DMS 273 treated with DMSO at 0.1 percent for 48 hours (cell line): ENCODE measurements at places on chromosomes 12 and 14.
A peak's percentile ranks its signal among the peaks of the same experiment; 100 is the strongest.

DNA sequence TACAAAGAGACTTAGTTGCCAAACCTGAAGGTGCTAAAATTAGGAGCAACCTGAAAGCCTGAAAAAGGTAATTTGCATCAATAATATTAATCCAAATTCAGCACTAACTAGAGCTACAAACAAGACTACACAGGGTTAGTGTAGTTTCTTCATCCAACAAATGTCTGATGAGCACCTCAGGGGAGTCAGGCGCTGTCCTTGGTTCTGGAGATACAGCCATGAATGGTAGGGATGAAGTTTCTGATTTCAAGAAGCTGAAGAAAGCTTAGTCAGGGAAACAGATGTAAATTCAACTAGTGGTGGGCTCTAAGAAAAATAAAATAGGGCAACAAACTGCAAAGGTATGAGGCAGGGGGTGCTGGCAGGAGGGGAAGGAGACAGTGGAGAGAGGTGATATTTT, 266.3 kb downstream of the GLT1D1 start:
- no peak for DNase-seq

- DNase-seq, result no peak
Measured at GRCh38 chr14:77043984-77044485, 15.5 kb upstream of the IRF2BPL start.

- DNase-seq, result no peak
Measured at GRCh38 chr14:94028450-94028826, 2.3 kb downstream of the OTUB2 start.

DNA sequence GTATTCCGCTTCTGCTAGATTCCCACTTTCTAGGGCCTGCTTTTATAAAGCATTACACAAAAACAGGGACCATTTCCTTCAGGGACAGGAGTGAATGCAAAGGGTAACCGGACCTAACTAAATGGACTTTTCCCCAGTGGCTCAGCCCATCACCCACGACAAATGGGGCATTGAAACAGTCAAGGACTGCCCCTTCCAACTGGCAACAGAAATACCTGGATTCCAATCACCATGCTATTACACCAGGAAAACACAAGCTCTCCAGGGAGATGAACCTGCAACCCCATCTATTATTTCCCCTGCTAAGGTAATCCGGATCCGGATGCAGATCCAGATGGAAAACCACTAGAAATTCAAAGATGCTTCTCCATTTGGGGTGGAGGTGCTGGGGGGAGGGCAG, 1.0 kb downstream of the MPHOSPH9 start:
- no peak for DNase-seq

DNA sequence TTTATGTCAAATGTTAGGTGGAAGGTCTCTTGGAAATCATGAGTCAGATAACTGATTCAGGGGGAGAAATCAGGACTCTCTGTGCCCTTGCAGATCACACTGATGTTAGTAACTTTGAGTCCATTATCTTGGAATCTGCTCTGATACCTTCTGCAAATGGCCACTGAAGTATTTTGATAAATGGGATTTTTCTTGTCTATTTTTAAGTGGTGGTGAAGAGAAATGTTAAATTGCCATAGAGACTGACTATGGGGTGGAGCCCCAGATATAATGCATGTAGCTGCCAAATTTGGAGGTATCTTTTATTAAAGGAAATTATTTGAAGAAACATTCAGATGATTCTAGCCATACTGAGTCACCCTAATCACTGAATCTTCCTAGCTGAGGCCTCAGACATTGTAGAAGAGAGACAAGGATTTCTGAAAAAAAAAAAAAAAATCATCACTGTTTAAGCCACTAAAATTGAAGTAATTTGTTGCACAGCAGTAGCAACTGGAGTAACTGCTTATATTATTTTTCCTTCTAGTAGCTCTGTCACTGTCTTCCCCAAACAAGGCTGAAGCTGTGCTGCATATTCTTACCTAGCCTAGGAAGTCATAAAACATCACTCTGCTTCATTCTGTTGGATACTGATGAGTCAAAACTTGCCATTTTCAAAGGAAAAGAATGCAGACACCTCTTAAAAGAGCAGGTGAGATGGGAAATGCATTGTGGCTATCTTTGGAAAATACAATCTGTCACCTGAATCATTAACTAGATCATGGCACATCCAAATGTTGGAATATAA, 36.0 kb upstream of the CLEC14A start:
- DNase-seq, result no peak

DNA sequence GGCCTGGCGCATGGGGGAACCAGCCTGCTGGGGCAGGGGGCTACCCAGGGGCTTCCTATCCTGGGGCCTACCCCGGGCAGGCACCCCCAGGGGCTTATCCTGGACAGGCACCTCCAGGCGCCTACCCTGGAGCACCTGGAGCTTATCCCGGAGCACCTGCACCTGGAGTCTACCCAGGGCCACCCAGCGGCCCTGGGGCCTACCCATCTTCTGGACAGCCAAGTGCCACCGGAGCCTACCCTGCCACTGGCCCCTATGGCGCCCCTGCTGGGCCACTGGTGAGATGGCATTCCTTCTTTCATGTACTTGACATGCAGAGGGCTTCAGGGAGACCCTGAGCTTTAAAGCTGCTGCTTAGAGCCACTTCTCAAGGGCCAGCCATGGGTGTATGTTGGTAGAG, 9.0 kb downstream of the LGALS3 start:
- no peak for DNase-seq

DNA sequence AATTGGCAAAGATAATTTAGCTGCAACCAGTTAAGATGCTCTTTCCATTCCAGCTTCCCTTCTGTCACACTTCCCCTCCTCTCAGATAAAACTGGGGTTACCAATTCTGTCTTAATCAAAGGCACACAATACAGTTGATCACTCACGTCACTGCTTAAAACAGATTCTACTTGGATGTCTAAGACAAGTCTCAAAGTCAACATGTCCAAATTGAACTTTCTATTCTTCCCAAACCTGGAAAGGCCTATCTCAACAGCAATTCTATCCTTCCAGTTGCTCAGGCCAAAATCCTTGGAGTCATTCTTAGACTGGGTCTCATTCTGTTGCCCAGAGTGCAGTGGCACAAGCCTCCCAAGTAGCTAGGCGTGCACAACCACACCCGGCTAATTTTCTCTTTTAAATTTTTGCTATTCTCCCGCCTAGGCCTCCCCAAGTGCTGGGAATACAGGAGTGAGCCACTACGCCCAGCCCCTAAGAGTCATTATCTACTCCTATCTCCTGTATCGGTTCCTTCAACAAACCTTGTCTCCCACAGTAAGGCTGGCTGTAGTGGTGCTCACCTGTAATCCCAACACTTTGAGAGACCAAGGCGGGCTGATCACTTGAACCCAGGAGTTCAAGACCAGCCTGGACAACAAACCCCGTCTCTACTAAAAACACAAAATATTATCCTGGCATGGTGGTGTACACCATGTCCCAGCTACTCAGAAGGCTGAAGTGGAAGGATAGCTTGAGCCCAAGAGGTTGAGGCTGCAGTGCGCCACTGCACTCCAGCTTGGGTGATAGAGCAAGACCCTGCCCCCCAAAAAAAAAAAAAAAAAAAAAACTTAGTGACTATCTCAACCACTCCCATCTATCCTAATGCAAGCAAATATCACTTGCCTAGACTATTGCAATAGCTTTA, 4.7 kb downstream of the RPS29 start:
- no peak for DNase-seq

GRCh38 chr12:89262855-89263552, 89.3 kb downstream of the DUSP6 start:
- DNase-seq, result no peak

GRCh38 chr12:101110866-101111265, 99.2 kb downstream of the SLC5A8 start:
- DNase-seq, result no peak

DNA sequence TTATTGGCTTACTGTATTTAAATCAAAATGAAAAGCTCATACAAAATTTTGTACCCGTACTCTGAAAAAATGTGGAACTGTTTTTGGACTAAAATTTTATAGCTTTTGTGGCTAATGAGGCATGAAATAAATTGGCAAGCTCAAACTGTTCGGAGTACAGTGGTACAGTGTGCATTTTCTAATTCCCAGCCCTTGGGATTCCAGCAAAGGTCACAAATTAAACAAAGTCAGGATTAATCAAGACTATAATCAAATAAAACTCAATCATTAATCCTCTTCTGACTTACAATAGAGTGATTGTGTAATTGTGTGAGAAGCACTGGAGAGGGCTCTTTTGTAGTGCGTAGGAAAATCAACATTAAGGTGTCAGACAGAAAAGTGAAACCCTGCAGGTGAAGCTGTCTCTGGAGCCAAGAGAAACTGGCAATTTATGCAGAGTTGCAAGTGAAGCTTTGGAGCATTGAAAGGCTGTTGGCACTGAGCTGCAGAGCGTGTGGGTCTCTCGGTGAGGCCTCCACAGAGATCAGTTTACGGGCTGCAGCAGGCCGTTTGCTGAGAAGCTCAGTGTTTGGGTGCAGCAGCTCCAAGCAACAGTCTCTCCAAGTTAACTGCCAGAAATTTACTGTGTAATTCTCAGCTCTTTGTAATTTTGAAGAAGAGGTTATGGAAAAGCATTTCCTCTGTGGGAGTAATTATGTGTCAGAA, 275.9 kb downstream of the FBXL14 start:
- peak; percentile 28 for DNase-seq

DNA sequence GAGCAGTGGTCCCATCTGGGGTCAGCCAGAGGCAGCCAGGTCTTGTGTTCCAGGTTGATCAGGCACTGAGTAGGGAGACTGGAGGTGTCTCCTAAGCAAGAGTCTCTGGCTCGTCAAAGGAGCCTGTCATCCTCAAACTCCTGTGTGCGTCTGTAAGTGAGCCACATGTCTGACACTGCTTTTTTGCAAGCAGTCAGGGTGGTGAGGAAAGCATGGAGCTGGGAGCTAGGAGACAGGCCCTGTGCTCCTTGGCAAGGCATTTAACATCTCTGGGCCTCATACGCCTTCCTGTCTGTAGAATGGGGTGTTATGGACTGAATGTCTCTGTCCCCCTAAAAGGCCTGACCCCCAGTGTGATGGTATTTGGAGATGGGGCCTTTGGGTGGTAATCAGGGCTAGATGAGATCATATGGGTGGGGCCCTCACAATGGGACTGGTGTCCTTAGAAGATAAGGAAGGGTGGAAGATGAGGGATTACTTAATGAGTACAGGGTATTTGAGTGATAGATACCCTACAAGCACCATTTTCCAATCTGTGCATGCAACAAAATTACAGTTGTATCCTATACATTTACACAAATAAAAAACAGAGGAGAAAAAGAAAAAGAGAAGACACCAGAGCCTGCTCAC, 53.0 kb downstream of the ARL6IP4 start:
- no peak for DNase-seq

DNA sequence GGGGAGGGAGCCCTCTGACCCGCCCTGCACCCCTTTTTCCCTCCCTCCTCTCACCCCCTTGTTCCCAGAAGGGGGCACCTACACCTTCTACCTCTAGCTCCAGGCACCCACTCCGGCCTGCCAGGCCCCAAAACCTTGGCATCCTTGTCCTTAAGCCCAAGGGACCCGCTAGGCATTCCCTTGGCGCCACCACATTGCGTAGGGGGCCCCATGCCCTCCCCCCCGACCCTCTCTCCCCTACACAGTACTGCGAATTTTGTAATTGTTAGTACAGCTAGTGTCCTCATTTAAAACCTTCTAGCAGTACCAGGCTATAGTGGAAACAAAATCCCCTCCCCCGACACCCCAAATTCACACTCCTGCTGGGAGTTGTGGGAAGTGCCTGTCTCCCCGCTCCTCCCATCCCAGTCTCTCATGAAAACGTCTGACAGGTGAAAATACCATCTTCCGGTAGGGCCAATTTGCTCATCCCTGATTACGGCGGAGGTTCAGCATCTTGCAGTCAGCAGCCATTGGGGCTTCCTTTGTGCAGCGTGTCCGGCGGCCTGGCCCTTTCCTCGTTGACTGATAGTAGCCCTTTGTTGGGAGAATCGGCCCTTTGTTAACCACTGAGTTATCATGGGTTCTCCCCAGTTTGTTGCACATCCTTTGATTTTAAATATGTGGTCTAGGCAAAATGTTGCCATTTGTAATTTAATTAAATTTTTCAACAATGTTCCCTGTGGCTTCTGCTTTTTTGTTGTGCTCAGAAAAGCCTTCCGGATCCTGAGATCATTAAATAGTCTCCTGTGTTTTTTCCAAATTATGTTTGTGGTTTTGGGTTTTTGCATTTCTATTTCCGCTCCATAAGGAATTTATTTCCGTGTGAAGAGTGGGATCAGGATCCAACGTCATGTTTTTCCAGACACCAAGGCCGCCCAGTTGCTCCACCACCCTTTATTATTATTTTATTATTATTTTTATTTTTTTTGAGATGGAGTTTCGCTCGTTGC, 7.9 kb upstream of the CEP170B start:
- DNase-seq, result no peak

- DNase-seq, result no peak
Measured at GRCh38 chr14:101460986-101461750, 100.1 kb upstream of the DIO3 start.

- no peak for DNase-seq
Measured at GRCh38 chr12:100324498-100324897, 32.4 kb upstream of the SLC17A8 start.

DNA sequence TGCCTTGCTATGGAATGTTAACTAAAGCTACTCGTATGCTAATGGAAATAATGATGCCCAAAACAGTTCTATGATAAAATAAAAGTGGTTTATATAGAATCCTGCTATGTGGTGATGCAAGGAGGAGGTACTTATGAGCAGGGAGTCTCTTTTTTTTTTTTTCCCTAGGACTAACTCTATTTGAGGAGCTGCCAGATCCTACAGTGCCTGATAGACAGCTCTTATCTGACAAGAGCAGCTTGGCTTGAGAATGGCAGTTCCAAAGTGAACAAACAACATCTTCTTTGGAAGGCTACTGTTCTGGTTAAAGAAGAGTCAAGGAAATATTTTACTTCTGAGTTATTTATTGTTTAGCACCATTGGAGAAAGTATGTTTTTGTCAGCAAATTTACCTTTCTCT, 10.2 kb upstream of the ACSM4 start:
- DNase-seq, result no peak

- no peak for DNase-seq
Measured at GRCh38 chr14:93410021-93410420, 20.7 kb upstream of the UNC79 start.

- DNase-seq, result no peak
Measured at GRCh38 chr12:45205165-45205825, 10.6 kb upstream of the ANO6 start.

DNA sequence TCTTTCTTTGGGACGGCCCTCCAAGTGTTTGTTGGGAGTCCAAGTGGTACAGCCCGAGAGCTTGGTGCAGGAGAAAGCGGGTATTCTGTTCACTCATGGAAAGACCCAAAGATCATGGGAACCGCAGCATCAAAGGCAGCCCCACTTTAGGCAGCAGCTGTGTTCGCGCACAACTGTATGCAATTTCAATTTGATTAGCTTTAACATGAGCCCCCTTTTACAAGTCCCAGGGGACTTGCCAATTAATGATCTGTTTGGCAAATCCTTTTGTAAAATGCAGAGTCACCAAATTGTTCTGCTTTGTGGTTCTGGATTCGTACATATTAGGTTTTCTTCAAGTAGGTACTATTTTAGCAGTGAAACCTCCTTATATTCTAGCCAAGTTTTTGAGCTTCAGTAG, 217.7 kb downstream of the AACS start:
- DNase-seq, result no peak

DNA sequence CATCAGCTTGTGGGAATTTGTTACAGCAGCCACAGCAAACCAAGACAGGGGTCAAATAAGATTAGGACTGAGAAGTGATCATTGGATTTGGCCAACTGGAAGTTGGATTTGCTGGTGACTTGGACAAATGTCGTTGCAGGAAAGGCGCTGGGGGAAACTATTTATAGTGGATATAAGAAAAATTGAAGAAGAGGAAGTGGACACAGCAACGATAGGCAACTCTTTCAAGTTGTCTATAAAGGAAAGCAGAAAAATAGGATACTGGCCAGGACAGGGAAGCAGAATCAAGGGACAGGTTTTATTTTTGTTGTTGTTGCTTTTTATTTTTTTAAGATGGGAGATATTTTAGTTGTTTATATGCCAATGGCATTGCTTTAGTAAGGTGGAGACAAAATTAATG, 56.2 kb upstream of the RTRAF start:
- no peak for DNase-seq
